ENCODE measurements at places on chromosomes 7 and 10.

DNA sequence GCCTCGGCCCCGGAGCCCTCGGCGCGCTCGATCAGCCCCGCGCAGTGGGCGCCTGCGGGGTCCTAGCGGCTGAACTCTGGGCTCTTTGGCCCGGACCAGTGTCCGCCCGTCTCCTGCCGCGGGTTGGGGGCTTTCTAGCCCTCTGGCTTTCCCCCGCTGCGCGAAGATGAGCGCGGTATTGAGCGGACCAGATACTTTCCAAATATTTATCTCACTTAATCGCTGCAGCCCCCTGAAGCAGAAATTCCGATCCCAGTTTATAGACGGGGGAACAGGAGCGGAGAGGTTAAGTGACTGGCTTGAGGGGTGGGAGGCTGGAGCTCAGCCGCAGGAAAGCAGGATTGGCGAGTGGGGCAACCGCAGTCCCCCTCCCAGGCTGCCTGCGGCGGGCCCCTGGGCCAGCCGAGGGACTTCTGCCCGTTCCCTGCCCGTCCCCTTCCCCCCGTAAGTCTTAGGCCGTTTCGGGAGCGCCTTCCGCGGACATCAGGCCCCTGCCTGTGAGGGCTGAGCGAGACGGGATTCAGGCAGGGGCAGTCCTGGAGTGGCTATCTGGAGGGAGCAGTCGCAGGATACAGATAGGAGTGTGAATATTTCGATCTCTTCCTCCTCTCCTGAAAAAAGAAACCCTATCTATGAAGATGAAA lies 565 bp downstream of the STRIP2 start:
- no peak for DNase-seq

DNA sequence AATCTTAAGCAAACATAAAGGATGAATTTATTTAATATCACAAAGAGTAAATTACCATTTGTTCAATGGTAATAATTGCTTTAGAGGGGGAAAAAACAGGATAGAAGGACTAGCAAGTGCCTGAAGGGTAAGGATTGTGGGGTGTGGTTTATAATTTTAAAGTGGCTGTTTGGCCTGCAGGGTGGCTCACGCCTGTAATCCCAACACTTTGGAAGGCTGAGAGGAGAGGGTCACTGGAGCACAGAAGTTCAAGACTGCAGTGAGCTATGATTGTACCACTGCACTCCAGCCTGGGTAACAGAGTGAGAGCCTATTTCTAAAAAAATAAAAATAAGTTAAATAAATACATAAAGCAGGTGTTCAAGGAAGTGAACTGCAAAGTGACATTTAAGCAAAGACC lies 199.9 kb upstream of the AHR start:
- DNase-seq: no peak

DNA sequence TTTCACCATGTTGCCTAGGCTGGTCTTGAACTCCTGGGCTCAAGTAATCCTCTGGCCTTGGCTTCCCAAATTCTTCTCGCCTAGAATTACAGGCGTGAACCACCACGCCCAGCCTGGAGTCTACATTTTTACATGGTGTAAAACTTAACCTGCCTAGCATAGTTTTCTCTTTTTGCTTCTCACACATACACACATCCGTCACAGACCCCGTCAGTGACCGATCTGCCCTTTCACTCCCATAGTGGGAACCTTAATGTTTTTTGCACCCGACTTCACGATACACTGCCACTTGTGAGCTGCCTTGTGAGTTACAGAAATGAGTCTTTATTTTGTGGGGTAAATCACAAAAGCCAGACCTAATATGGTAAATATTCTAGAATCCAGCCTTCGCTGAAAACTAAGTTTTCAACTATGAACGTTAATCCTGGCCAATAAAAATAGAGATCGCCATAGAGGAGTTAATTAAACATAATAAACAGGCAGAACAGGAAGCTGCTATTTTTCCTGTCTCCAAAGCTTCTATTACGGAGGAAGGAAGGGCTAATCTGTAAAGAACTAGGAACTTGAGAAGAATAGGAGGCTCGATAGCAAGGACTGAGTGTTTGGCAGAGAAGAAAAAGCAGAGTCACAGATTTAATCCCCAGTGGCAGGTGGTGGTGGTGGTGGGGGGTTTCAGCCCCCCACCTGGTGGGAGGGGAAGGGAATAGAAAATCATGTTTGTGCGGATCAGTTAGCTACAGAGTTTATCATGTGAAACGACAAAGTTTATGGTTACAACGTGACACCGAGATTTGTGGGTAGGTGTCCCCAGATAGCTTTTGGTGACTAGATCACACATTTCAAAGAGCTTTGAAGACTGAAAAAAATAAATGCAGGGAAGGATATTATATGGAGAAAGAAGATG lies 14.7 kb upstream of the FAM171A1 start:
- no peak for DNase-seq

DNA sequence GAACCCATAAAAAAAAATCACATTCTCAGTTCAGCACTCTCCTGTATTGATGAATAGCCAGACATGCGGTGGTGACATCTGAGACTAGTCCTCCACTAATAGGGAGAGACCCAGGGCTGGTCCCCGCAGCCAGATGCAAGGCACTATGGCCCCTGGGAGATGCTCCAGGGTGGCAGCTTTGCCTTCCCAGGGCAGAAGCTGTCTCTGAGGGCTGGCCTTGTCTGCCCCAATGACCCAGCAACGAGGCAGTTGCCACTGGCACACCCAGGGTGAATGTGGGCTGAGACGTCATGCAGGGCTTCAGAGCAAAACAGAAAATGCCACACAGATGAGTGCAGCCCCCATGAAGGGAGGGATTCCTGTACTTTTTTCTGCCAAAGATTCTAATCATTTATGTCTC lies 50.1 kb upstream of the GDF10 start:
- no peak for DNase-seq

DNA sequence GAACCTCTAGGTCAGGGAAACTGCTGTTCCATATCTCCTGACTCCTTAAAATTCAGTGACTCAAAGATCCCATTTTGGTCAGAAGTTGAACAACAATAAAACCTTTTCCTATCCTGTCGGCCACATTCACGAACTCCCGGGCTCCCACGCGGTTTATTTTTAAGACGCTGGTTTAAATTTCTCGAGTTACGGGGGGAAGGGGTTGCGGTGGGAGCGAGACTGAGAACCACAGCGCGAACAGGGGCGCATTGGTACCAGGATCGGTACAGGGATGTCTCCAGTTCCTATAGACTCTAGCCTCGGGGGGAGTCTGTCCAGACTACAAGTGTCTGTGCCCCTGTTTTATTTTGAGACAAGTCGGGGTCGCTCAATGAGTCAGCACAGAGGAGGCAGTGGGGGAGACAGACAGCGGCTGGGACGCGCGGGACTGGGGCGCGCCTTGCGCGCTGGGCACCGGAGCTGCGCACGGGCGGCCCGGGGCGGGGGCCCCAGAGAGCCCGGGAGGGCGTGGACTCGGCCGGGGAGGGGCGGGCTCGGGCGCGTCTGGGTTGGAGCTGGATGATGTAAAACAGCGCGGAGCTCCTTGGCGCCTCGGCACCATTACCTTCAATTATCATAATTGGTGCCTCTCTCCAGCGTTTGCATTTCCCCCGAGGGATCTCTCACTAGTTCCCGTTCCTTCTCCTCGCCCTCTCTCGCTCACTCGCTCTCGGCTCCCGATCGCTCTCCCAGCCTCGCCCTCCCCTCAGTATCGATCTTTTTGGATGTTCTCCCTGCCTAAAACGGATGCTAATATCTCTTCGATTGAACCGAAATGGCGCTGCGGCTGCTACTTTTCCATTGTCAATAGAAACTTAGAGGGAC lies 8.7 kb upstream of the BAMBI start:
- DNase-seq: no peak
